ENCODE measurements at places on chromosomes 2 and 18.
A peak's percentile ranks its signal among the peaks of the same experiment; 100 is the strongest.

GRCh38 chr18:44758861-44759631 is 78.4 kb downstream of the SETBP1 start:
- DNase-seq: peak; percentile 24

GRCh38 chr18:21265971-21266673 is 24.1 kb downstream of the GREB1L start:
- no peak for DNase-seq

DNA sequence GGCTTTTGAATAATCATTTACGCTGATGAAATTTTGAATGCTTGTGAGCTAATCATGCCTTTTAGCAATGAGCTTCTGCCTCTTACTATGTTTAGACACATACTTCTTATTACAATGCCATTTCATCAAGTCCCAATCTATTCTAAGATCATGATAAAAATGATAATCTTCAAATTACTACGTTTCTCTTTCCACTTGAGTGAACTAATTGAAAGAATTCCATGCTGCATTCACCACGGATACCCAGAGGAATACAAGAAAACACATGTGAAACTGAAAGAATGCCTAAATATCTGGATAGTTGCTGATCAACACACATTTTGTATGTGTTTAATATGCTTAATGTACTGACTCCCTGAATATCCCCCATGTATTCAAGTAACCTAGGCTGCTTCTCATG is 62.3 kb downstream of the LRRTM4 start:
- DNase-seq: no peak

DNA sequence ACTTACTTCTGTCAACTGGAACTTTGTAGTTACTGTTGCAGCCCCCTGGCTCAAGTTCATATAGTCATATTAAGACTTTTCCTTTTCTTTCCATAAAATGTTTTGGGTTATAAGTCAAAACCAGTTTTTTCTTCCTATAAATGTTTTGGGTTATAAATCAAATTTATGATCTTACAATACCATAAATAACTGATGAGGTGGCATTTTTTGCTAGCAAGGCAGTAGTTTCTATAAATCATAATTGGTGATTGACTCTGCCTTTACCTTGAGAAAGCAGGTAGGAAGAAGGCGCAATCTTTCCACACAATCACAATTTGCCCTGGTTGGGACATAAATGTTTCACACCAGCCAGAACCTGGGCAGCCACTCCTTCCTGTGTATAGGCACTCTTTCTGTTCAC is 5.1 kb upstream of the DYTN start:
- DNase-seq: no peak

- DNase-seq: no peak
These were observed 1.6 kb upstream of the RBM45 start for GRCh38 chr2:178110681-178111080.

- DNase-seq: no peak
These were observed 341.7 kb downstream of the STK39 start for GRCh38 chr2:167905668-167906067.

- no peak for DNase-seq
These were observed 18.5 kb upstream of the EML6 start for GRCh38 chr2:54704688-54705605.

DNA sequence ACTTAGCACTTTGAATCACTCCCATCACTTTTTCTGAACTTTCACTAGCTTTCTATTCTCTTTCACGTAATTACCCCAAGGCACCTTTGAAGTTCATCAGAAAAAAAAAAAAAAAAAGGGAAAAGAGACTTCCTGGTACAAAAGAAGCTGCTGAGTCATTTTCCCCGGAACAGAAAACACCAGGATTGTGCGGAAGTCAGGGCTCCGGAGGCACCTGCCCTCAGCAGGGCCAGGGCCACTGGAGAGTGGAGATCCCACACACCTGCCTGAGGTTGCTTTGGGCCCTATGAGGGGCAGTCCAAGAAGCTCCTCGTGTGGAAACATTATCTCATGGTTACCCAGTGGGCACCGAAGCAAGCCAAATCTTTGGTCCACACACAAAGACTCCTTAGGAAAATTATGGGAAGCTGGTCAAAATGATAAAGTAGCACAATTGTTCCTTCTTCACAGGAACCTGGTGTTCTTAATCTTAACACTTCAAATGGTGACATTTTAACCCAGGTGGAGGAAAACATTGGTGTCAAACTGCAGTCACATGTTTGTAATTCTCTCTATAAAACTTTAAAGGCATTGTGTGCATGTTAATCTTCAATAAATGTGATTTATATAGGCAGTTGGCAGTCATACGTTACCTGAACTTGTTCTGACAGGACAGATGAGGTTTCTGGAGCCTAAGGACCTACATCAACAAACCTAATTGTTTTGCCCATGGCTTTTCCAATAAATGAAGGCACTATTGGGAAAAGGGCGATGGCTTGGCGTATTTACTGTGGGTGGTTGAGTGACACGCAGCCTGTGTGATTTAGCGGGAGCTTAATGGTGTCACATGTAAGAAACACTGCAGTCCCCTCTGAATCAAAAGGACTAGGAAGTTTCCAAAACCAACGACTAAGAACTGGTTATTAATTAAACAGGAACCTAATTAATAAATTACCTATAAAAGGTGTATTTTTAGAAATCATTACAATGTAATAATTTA is 23.4 kb upstream of the FAM110C start:
- DNase-seq: no peak

DNA sequence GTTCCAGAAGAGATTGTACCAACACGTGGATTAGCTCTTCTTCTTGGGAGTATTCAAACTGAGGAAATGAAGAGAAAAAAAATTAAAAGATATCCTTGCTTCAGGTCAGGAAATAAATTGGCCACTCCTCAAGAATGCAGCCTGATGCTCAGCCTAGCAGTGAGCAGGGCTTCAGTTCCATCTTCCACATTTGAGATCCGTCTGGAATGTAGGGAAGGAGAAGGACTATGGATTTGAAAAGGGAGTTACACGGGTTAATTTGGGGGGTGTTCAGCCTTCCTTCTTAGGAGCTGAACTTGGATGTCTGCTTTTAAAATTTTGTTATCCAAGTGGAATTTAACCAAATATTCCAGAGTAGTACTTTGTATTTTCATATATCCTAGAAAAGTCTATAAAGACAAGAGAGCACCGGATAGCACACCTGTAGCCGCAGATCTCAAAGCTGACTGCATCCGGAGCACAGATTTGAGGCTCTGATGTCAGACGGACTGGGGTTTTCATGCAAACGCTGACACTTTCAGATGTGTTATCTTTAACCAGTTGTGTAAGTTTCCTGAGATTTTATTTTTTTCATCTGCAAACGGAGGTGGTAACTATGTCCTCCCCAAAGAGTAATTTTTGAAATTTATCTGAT is 99.3 kb downstream of the COPS8 start:
- DNase-seq: no peak

DNA sequence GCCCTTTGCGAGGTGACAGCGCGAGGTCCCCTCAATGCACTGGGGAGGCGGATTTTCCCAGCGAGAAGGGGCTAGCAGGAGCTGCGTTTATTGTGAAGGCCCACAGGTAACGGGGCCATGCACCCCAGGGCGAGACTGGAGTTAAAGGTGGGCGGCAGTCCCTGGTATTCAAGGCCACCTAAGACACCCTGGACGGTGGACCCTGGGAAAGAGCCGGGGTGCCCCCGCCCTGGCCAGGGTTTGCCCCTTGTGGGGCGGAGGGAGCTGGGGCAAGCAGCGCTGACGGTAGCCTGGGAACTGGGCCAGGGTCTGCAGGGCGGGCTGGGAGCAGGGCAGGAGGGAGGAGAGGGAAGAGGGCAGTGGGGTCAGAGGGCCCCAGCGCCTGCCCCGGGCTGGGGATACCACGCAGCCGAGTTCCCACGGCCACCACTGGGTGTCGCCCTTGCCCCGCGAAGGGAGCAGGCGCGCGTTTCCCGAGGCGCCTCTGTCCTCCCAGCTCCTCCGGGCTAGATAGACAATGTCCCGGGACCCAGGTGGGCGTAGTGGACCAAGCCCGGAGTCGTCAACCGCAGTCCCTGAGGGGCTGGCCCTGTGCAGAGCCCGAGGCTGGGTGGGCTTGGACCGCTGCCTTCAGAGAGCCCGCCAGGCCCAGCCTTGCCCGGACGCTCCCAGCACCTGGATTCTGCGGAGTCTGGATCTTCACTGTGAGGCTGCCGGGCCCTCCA is 80.2 kb downstream of the SMAD4 start:
- DNase-seq: peak; percentile 73

GRCh38 chr2:36410681-36411080 is 55.1 kb downstream of the CRIM1 start:
- no peak for DNase-seq

DNA sequence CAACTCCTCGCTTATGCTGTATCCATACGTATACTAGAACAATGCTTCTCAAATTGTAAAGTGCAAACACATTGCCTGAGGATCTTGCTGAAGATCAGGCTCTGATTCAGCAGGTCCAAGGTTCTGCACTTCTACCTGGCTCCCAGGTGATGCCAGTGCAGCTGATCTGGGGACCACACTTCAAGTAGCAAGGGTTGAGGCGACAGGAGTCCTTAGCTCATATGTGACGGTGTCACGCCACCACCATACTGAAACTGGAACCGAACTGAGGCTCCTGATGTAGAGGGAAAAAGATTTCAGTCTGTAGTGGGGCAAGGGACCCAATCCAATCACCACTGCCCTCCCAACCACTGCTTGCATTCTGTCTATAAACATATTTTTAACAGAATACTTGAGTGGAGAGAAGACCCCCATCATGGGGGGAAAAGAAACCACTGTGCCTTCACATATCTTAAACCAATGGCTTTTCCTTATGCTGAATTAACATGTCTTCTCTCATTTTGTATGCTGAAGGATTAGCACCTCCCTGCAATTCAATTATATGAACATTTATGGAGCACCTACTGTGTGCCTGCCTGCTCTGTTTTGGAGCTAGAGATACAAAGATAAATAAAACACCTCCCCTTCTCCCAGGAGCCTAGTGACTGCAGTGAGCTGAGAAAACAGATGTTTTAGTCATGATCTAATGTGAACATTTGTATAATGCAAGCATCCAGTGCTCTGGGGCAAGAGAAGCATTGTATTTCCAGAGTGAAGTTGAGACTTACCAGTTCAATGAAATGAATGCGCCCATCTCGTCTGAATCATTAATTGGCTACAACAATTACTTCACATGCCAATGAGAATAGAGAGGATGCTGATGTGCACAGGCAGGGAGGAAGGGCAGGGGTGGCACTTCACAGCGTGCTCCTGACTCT is 6.6 kb upstream of the ASAP2 start:
- no peak for DNase-seq

GRCh38 chr2:42922790-42923579 is 130.6 kb upstream of the HAAO start:
- no peak for DNase-seq

DNA sequence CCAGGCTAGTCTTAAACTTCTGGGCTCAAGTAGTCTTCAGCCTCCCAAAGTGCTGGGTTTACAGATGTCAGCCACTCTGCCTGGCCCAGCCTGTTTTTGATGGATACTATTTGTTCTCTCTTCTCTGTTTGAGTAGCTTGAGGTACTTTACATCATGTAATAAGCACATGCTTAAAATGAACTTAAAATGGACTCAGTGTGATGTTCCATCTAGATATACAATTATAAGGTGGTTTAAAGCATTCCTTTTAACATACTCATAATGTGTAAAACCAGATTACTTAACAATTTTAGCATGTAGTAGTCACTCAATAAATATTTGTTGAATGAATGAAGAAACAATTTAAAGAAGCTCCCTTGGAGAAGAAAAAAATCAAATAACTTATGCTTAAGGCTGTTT is 9.6 kb downstream of the PTPRM start:
- no peak for DNase-seq

- no peak for DNase-seq
These were observed 9.3 kb upstream of the SCYGR5 start for GRCh38 chr2:227657199-227657845.

DNA sequence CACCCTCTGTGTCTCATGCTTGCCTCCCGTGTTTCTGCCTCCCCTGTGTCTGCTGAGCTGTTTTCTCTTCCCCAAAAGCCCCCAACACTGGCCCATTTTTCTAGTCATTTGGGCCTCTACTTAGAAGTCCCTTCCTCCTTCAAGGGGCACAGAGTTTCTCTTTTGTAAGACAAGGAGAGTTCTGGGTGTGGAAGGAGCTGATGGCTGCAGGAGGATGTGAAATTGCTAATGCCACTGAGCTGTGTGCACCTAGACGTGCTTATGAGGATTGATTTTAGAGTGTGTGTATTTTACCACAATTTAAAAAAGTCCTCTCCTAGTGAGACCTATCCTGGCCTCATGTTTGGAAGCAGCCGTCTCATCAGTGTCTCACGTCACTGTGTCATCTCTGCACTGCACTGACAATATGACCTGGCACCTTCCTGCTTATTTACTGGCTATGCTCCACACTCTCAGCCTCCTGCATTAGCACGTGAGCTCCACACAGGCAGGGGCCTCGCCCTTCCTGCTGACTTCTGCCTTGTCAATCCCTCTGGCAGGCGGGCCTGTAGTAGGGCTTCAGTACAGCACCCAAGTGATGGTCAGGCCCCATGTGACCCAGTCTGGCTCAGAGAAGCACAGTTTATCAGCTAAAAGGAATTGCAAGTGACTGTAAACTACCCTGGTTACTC is 8.0 kb upstream of the MBP start:
- no peak for DNase-seq

Measured in activated CD8-positive, alpha-beta memory T cell treated with anti-CD3 and anti-CD28 coated beads for 48 hours (primary cell).